NCI-H2029 treated with DMSO at 0.1 percent for 48 hours (cell line): ENCODE measurements at places on chromosomes 7 and 10.

DNA sequence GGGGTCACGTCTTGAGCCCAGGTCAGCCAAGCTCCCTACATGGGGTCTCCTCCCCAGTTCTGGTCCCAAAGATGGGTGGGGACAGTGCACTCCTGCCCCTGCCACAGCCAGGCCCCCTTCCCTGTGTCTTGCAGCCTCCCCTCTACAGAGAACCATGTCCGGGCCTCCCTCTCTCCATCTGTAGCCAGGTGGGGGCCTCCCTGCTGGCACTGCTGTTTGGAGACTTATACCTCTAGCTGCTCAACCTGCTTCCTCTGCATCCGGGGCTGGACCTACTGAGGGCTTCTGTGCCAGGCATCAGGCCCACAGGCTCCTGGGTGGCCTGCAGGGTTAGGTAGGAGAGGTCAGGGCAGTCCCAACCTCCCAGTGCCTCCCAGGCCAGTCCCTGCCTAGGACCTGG lies 7.9 kb downstream of the SH2B2 start:
- DNase-seq: no peak

DNA sequence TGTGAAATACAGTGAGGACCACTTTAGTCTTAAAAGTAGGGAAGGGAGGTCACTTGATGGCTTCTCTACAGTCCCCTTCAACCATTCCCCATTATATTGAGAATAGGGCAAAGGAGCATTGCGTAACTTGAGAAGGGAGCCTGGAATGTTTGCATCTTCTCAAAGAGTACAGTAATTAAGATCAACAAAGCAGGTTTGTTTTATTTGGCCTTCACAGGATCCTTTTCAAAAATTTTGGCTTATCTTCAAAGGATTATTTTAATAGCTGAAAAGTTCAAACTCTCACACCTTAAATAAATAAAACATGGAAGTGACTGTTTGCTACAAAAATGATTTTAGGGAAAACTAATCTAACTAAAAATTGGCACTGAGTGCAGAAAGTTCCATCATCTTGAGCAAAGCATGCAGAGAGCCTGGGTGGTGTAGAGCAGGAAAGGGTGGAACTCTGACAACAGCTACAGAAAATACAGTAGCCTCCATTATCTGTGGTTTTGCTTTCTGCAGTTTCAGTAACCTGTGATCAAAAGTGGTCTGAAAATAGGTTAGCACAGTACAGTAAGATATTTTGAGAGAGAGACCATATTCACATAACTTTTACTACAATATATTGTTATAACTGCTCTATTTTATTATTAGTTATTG lies 214.0 kb downstream of the MDFIC start:
- DNase-seq: no peak

GRCh38 chr10:18650404-18650997 lies 886 bp downstream of the NSUN6 start:
- no peak for DNase-seq

DNA sequence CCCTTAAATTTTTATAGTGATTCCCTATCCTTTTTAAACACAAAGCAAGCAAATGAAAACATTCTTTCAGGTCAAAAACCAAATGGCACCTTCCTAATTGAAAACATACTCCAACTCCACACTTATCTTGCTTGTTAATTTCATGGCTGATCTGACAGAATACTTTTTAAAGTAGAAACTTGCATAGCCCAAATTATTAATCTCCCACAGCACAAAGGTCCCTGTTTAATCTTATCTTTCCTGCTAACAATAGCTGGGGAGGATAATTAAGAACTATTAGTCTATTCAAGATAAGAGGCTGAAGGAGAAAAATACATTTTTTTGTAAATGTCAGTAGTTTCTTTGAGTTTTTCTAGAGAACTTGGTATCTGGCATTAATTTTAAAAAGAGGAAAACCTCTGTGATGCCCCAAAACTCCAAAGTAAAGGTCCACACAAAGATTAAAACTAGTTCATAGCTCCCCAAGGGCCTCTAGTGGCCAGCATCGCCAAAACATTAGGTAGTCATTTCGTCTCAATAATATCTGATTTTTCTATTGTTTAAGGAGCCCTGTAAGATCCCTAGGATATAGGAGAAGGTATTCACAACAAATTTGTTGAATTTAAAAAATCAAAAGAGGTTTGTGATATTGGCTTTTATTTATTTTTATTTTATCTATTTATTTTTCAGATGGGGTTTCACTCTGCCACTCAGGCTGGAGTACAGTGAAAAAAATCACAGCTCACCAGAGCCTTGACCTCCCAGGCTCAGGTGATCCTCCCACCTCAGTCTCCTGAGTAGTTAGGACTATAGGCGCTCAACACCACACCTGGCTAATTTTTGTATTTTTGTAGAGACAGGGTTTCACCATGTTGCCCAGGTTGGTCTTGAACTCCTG lies 14.7 kb downstream of the CDNF start:
- DNase-seq: no peak

GRCh38 chr10:95168694-95169093 lies 25.3 kb upstream of the ACSM6 start:
- DNase-seq: no peak

DNA sequence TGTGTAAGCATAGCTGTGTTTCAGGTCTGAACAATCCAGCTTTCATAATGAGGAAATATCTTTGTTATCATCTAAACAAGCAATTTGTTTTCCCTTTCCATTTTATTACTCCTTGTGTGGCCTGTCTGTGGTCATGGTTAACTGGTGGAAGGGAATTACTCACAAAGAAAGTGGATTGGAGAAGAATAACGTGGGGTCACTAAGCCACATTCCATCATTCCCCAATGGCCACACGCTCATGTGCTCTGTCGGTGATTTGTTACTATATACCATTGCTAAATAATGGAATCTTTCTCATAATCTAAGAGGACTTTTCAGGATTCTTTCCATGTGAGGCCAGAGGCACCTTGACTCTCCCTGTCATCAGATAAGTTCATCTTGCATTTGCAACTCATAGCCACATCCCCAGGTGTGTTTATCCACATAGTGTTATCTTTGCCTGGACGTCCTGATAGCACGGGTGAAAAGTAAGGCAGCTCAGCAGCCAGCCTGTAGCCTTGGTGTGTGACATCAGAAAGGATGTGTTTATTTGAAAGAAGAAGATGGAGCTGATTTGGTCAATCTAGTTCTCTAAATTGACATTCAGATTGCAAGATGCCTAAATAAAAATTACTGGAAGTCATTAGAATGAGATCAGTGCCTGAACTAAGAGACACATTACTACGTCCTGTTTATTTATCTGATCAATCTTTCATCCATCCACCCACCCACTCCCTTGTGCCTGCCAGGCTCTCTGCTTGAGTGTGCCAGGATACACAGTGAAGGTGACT lies 128.9 kb downstream of the CELF2 start:
- DNase-seq: no peak

DNA sequence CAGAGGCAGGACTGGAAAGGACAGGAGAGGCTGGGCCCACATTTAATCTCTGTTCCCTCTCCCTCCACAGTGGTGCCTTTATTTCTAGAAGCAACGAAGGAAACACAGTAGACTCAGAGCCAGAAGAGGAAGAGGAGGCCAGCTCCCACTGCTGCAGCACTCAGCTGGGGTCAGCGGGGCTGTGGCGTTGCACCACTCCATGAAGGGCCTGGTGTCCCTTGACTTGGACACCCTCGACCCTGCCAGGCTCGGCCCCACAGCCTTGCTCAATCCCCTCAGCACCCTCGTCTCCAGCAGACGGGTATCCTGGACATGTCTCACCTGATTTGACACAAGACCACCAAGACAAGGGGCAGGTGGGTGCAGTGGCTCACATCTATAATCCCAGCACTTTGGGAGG lies 38.8 kb downstream of the PRKAG2 start:
- DNase-seq: no peak

GRCh38 chr7:51369746-51370145 lies 53.1 kb upstream of the COBL start:
- no peak for DNase-seq

- DNase-seq: no peak
These were observed 546.4 kb upstream of the FZD8 start for GRCh38 chr10:36188461-36188860.

DNA sequence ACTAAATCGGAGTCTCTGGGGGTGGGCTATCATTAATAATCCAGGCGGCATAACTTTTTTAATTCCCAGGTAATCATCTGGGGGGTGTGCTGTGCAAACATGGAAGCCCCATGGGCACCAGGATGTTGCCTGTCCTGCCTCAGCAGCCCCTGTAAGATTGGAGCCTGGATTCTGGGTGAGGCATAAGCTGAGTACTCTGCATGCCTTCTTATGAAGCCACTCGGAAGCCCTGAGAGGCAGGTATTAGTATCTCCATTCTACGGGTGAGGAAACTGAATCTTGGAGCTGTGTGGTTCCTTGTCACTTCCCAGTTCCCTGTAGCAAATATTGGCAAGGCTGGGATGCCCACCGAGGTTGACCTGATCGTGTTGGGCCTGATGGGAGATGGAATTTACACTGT lies 7.4 kb upstream of the OPN4 start:
- no peak for DNase-seq

GRCh38 chr7:12630513-12630819 lies 57.0 kb upstream of the ARL4A start:
- no peak for DNase-seq
